ENCODE measurements at places on chromosomes 3 and 15. TPM values are rescaled to one million over a fixed set of nuclear protein-coding genes. Genes with fewer than 3 reads are reported as not detected.

Gene ABHD6
- 5.5 TPM for total RNA-seq

Gene CHRNA7
- total RNA-seq, result 9.5 TPM

DNA sequence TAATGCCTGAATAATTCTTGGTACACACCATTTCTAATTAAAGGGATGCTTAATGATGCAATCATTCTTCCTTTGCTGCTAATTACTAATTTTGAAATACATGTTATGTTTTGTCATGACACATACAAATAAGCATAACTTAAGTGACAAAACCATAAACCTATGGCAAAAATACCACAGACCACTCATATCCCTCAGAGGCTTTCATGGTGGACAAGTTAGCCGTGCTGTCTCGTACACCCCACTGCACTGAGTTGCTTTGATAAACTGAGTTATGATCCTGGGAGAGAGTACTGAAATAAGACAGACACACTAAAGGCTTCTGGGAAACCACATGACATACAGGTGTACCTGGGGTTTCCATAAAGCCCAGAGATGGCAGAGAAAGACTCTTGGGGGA, 913.8 kb downstream of the FHIT start:
- no peak for DNase-seq
- no peaks in the 10 kb centered on the region for H3K36me3 ChIP-seq
- no peaks in the 10 kb centered on the region for H3K27me3 ChIP-seq
- no peak overlapping the region for H3K4me3 ChIP-seq

- DNase-seq, result no peak
- H3K4me1 ChIP-seq, result peaks cover 3% of the 10 kb centered on the region
- H3K36me3 ChIP-seq, result no peaks in the 10 kb centered on the region
- no peaks in the 10 kb centered on the region for H3K27me3 ChIP-seq
- no peak overlapping the region for H3K27ac ChIP-seq
Observed at GRCh38 chr15:63990454-63990853, 55.8 kb downstream of the DAPK2 start.

GRCh38 chr15:71328453-71328852, 213.2 kb downstream of the THSD4 start:
- H3K36me3 ChIP-seq, result no peaks in the 10 kb centered on the region
- no peak for DNase-seq
- H3K27me3 ChIP-seq, result no peaks in the 10 kb centered on the region
- H3K4me1 ChIP-seq, result no peaks in the 10 kb centered on the region
- no peak overlapping the region for H3K27ac ChIP-seq
- H3K4me3 ChIP-seq, result no peak overlapping the region

GRCh38 chr3:35596335-35596995, 42.9 kb upstream of the ARPP21 start:
- H3K4me3 ChIP-seq, result no peak overlapping the region
- no peaks in the 10 kb centered on the region for H3K36me3 ChIP-seq
- H3K27me3 ChIP-seq, result no peaks in the 10 kb centered on the region
- DNase-seq, result no peak

DNA sequence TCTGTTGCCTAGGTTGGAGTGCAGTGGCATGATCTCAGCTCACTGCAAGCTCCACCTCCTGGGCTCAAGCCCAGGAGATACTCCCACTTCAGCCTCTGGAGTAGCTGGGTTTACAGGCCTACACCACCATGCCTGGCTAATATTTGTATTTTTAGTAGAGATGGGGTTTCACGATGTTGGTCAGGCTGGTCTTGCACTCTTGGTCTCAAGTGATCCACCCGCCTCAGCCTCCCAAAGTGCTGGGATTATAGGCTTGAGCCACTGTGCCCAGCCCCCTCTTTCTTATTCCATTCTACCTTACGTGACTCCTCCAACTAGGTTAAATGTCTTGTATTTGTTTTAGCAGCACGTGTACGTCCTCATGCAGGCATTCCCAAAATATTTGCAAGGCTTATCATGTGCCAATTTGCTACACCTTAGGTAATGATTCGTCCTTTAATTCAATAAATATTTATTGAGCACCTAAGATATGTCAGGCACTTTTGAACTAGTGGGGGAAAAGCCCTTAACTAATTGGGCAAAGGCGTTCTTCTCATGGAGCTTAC, 14.9 kb upstream of the MAGI1 start:
- peaks cover 15% of the 10 kb centered on the region for H3K4me1 ChIP-seq
- H3K36me3 ChIP-seq, result no peaks in the 10 kb centered on the region
- no peak overlapping the region for H3K27ac ChIP-seq
- no peak for DNase-seq
- no peaks in the 10 kb centered on the region for H3K27me3 ChIP-seq
- H3K4me3 ChIP-seq, result no peak overlapping the region

Gene KCNMB3
- total RNA-seq, result 3.1 TPM

Gene LRRC34
- 10.1 TPM for total RNA-seq

DNA sequence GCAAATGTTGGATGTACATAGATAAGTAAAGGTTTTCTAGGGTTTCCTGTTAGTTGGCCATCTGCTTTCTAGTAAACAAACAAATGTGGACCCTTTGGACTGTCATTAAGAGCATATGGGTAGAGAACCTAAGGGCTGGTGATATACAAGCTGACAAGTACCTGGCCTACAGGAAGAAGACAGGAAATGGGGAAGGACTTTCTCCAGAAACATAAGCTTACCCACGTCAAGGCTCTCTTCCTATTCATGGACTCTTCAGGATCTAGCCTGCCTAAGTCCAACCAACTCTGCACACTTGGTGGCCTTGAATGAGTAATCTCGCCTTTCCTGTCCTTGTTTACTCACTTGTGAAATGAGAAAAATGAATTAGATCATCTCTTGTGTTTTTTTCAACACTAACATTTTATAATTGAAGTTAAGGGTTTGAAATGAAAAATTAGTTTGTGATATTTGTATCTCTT, 22.2 kb upstream of the GOLIM4 start:
- H3K27ac ChIP-seq, result no peak overlapping the region
- H3K27me3 ChIP-seq, result no peaks in the 10 kb centered on the region
- no peaks in the 10 kb centered on the region for H3K36me3 ChIP-seq
- H3K4me3 ChIP-seq, result no peak overlapping the region
- DNase-seq, result no peak

- no peaks in the 10 kb centered on the region for H3K36me3 ChIP-seq
- DNase-seq, result no peak
- H3K4me1 ChIP-seq, result peaks cover 8% of the 10 kb centered on the region
- no peak overlapping the region for H3K27ac ChIP-seq
Observed at GRCh38 chr3:108133858-108134554, 43.2 kb upstream of the CD47 start.

DNA sequence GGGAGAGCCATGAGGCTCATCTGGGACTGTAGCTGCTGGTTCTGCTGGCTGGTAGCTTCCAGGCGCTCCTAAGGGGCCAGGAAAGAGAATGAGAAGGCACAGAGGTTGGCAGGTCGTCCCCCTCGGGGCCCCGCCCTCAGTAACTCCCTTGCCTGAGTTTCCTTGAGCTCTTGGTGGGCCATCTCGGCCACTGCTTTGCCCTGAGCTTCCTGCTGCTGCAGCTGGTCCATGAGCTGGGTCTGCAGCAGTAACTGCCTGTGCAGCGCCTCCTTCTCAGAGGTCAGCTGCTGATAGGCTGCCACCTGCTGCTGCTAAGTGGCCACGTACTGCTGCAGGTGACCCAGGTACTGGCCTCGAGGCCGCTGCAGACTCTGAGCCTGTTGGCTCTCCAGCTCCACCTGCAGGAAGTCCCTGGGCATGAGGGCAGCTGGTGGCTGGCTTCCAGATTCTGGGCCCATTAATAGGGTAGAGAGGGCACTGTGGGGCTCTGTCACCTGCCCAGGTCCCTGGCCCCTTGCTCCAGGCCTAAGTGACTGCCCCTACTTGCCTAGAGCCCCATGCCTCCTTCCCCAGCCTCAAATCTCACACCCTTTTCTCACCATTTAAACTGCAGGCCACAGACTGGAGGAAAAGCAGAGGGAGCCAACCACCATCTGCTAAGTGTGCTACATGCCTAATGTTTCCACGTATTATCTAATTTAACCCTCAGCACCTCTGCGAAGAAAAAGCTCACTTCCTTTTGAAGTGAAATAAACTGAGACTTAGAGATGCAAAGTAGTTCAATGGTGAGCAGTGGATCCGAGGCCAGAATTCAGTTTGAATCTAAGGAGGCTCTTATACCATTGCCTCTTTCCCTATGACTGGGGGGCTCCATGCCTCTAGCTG, 10.8 kb upstream of the VPS33B start:
- H3K36me3 ChIP-seq, result no peaks in the 10 kb centered on the region
- no peak overlapping the region for H3K27ac ChIP-seq
- peaks cover 41% of the 10 kb centered on the region for H3K27me3 ChIP-seq
- peak; percentile 31 for DNase-seq
- no peak overlapping the region for H3K4me3 ChIP-seq

Gene PLOD2
- total RNA-seq, result 12.7 TPM

Data from neural crest cell (in vitro differentiated cells).